ENCODE measurements at places on chromosomes 5 and 9.

DNA sequence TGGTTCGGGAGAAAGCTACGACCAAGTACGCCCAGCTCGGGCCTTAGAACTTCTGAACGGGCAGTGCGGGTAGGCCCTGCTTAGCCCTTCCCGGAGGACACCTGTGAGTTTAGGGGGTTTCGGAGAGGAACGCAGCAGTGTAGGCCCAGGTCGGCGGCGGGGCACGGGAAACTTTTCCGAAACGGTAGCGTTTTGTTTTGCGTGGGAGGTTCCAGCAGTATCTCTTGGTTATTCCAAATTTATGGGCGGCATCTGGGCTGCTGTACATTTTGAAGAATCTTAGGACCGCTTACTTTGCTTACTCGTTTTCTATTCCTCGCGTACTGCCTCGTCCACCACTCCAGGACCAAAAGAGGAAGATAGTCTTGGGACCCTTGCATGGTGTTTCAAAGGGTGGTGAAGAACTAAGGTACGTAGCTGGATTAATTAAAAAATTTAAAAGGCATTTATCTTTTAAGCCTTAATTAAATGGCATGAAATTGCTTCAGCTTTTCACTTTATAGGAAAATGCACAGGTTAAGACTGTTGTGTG is 492 bp downstream of the TENT2 start:
- DNase-seq, result no peak

- DNase-seq, result peak; percentile 35
Measured at GRCh38 chr9:15499139-15499538, 11.6 kb downstream of the PSIP1 start.

DNA sequence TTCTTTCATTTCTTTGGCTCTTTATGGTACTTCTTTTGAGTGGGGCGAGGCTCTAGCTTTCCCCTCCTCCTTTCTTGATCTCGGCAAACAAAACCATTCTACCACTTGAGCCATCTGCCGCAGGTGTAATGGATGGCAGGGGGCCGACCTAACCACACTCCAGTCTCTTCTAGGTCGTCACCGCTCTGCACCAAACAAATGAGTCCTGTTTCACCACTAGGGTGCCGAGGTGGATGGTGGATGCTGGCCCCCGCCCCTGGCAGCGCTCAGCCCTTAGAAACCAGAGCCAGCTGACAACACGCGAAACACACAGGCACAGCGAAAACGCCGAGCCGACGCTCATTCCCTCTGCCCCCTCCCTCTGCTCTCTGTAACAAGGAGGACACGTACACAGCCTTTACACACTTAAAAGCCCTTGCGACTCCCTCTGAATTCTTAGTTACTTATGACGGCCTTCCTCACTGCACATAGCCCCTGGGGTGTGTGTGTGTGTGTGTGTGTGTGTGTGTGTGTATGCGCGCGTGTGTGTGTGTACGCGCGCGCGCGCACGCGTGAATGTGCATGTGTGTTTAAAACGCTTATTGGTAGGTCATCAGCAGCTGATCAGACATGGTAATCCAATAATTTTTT is 199.4 kb downstream of the MEF2C start:
- no peak for DNase-seq

DNA sequence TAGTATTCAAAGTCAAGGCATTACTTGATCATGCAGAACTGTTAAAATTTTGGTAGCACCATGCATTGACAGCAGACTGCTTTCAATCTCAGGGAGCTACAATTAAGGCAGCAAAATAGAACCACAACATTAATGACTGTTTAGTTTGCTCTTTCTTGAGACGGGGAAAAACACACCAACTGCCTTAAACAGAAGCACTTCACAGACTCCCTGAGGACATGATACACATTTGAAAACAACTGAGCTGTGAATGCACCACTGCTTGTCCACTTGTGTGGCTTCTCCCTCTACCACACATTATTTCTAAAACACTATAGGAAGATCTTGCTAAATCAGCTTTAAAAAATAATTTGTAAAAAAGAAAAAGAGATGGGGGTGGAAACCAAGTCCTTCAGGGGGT is 79.6 kb upstream of the MAST4 start:
- DNase-seq, result no peak

DNA sequence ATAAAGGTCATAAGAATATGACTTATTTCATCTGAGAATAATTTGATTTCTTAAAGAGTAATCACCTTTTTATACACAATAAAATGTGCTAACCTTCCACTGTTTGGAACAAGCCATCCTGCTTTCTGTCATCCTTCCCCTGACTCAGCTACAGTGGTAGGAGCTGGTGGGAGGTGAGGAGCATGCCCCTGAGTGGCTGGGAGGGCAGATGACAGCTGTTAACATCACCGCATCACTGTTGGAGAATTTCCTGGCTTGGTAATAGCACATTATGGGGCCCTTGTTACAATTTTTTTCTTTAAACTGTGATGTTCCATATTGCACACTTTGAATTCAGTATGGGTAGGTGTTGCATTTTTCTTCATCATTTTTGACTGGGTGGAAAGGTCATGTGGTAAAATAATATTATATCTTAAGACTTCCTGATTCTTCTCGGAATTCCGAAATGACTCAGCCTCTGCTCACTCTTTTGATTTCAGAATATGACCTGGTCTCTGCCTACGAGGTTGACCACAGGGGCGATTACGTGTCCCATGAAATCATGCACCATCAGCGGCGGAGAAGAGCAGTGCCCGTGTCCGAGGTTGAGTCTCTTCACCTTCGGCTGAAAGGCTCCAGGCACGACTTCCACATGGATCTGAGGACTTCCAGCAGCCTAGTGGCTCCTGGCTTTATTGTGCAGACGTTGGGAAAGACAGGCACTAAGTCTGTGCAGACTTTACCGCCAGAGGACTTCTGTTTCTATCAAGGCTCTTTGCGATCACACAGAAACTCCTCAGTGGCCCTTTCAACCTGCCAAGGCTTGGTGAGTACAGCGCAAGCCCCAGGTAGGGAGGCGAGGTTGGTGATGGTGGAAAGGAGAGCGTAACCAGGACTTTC is 5.8 kb downstream of the ADAMTS16 start:
- peak; percentile 19 for DNase-seq

GRCh38 chr5:6321078-6321477 is 57.3 kb downstream of the MED10 start:
- DNase-seq, result no peak

DNA sequence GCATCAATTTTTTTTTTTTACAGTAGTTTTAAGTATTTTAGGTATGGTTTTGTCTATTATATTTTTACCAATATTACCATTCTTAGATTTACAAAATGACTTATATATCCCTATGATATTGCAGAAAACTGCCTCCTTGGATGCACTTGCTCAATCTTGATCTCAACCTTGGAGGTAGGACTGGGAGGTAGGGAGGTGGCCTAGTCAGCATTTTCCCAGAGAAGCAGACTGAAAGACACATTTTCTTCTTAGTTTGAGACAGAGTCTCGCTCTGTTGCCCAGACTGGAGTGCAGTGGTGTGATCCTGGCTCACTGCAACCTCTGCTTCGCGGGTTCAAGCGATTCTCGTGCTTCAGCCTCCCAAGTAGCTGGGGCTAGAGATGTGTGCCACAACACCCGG is 175.3 kb upstream of the SH3GL2 start:
- DNase-seq, result no peak

- DNase-seq, result no peak
Measured at GRCh38 chr5:191036-191948, at the start of gene LRRC14B. LRRC14B (plus strand) TSS chr5:191495; CDS start chr5:191539, 44 bp downstream.

- DNase-seq, result no peak
Measured at GRCh38 chr9:133770076-133770777, 32.1 kb upstream of the SARDH start.

DNA sequence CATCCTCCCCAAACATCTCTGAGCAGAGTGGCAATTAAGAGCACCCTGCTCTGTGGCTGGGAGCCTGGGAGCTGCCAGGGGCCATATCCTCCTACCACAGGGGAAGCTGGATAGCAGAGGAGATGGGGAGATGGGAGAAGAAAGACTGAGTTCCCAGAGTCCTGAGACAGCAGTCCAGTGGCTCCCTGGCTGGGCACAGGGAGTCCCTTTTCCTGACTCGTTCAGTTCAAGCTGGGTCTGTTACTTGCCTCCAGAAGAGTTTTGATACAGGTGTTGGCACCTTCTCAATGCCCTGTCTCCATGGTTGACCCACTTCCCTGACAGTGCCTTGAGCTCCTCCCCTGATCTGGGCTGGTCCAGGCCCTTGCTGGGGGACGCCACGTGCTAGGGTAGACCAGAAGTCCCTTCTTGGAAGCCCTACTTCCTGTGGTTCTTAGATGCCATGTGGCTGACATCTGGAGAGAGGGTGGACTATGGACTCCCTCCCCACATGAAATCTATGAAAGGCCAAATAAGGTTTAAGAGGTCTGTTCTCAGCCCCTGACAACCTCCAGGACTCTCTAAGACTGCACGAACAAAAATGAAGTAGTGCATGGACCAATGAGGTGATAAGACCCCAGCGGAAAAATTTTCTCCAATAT is 166.2 kb downstream of the AUH start:
- no peak for DNase-seq

- no peak for DNase-seq
Measured at GRCh38 chr9:98409719-98410118, 154.3 kb upstream of the TBC1D2 start.

DNA sequence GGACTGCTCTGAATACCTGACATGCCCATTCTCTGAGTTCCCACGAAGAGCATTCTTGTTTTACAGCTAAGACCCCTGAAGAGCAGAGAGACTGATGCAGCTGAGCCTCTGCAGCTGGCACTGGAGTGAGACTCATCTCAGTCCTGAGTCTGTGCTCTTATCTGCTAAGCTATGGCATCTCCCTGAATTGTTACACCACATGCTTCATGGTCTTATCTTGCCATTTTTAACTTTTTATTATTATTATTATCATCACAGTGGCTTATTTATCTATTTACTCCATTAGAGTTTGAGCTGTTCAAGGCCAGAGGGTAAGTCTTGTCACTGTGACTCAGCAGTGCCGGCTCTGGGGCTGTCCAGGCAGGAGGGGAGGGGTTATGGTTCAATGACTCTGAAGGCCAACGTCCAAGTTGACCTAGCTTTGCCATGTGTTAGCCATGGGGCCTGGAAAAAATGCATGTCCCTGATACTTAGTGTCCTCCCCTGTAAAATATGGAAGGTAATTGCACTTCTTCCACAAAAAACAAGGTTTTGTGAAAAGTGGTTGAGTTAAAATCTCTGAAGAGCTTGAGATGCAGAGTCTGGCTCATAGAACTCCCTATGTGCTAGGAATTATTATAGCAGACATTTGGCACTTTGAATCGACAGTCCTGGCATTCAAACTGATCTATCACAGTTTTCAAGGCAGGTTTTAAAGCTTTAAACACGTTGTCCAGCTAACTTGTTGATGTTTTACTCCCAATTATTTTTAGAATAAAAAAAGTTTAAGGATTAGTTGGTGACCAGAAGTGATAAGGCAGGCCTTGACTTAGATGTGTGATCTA is 94.6 kb downstream of the ALDH1A1 start:
- DNase-seq, result peak; percentile 20

DNA sequence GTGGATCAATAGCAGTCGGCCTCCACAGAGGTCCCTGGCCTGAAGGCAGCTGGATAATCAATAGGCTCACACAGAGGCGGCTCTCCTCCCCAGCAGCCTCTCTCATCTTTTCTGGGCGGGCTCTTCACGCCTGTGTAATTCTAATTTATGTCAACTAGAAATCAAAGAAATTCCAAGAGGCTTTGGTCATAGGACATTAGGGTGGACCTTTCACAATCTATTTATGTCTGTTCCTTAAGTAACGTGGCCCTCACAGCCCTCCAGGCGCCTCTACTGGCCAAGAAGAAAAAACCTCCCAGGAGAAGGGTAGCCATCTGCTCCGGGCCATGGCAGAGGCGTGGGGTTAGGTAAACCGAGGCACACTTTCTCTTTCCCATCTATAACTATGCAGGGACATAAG is 205.1 kb upstream of the EFNA5 start:
- no peak for DNase-seq

DNA sequence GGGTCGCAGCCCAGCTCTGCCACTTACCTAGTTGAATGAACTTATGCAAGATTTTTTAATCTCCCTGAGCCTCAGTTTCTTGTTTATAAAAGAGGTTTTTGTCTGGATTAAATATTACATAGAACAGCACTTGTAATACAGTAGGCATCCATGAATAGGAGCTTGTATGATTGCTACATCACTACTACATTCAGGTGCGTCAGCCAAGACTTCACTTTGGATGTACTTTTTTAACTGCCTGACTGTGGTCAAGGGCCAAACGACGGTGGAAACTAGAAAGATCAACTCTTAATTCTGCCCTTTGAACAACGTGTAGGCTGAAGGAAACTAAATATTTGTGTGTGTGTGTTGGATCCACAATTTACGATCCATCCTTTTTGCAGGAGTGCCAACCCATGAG is 172.8 kb downstream of the RFK start:
- no peak for DNase-seq

GRCh38 chr5:123530728-123531127 is 18.8 kb downstream of the CSNK1G3 start:
- no peak for DNase-seq

- DNase-seq, result no peak
Measured at GRCh38 chr9:14243514-14244042, 70.4 kb downstream of the NFIB start.

GRCh38 chr5:149707097-149707496 is 23.0 kb upstream of the PPARGC1B start:
- DNase-seq, result no peak

- DNase-seq, result no peak
Measured at GRCh38 chr9:13140843-13141592, 138.5 kb downstream of the MPDZ start.

DNA sequence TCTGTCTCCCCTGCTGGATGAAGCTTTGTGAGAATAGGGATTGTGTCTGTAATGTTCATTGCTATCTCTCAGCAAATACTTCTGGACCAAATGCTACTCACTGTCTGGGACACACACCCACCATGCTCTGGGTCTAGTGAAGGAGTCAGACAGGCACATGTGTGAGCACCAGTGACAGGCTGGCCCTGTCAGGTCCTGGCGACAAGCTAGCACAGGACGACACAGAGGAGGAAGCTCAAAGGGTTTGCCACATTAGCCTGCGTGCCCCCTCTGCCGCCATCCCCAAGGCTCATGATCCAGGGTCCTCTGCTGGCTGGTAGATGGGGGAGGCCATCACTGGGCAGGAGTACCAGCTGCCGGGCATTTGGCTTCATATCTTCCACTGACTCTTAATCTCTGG is 23.3 kb downstream of the LRSAM1 start:
- DNase-seq, result no peak

Measured in fibroblast of skin of back (primary cell).